Tibial nerve (tissue), 4 donors: ENCODE measurements at places on chromosomes 1 and 21.

DNA sequence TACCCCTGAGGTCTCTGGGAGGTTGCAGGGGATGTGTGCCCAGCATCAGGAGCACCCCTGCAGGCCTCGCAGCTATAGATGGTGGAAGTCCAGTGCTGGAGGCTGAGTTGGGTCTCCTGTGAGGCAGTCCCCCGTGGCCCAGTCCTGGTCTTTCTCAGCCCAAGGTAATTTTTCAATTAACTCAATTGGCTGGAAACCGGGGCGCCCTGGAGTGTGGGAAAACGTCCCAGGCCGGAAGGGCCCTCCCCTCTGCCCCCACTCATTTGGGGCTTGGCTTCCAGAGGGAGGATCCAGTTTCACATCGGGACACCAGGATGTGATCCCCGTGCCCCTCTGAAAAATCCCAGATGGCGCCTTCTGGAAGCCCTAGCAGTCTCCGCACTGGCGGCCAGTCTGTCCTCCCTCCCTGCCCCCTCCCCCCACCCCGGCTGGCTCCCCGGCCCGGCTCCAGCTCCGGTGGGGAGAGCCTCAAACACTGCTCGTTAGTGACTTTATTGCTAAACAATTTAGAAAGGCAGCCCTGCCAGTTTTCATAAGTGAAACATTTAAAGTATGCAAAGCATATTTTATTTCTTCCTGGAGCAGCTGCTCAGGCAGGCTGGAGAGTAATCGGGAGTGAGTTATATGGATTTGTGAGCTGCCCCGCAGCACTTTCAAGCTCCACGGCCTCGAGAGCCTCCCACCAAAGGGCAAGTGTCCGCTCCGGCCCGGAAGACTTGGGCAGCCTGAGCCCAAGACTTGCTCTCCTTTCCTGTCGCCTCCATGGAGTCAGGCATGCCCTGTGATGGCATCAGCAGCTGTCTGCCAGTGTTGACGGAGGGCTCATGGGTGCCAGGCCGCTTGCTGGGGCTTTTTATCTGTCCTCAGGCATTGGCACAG is 208.2 kb upstream of the TMEM51 start:
- DNase-seq = no peak
- peak overlapping the region; percentile 11 for H3K4me3 ChIP-seq
- H3K4me1 ChIP-seq = peaks cover 49% of the 10 kb centered on the region
- no peaks in the 10 kb centered on the region for H3K36me3 ChIP-seq
- H3K27ac ChIP-seq = peak overlapping the region; percentile 71
- no peaks in the 10 kb centered on the region for H3K27me3 ChIP-seq

DNA sequence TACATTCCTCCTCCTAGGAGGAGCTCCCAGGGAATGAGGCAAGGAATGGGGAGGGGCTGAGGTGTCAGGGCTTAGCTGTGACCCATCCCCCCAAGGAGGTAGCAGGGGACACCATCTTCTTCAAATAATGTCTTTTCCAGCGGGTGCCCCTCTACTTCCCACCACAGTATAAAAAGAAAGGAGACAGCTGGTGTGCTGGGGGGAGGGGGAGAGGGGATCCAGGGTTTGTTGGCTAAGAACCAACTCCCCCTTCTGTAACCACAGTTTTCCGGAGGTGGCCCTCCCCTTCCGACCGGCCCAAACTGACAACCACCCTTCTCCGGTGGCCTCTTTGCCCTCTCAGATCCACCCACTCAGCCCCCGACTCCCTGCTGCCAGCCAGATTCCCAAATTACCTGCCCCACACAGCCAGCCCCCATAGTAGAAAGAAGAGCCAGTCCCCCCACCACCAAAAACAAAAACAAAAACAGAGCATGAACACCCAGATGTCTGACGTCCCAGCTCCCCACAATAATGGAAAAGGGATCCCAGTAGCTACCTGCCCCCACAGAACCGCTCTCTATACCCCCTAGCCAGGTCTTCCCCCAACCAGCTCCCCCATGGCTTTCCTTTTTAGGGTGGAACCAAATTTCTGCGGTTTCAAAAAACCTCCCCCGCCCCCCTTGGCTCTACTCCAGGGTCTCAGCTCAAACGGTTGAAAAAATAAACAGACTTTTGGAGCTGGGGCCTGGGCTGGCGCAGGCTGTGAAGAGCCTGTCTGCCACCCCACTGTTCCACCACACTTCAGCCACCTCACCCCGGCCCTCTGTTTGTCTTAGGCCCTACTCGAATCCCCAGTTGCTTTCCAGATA is 2.1 kb downstream of the ARHGEF2 start:
- peak; percentile 74 for DNase-seq
- H3K4me3 ChIP-seq = peak overlapping the region; percentile 80
- H3K4me1 ChIP-seq = no peaks in the 10 kb centered on the region
- H3K27me3 ChIP-seq = no peaks in the 10 kb centered on the region
- H3K36me3 ChIP-seq = no peaks in the 10 kb centered on the region
- peak overlapping the region; percentile 95 for H3K27ac ChIP-seq

- no peaks in the 10 kb centered on the region for H3K4me1 ChIP-seq
- no peaks in the 10 kb centered on the region for H3K27me3 ChIP-seq
- H3K36me3 ChIP-seq = peaks cover 6% of the 10 kb centered on the region
- no peak overlapping the region for H3K27ac ChIP-seq
- H3K4me3 ChIP-seq = no peak overlapping the region
- no peak for DNase-seq
These were observed 1.7 kb downstream of the DYNLT4 start for GRCh38 chr1:44805311-44806024.

DNA sequence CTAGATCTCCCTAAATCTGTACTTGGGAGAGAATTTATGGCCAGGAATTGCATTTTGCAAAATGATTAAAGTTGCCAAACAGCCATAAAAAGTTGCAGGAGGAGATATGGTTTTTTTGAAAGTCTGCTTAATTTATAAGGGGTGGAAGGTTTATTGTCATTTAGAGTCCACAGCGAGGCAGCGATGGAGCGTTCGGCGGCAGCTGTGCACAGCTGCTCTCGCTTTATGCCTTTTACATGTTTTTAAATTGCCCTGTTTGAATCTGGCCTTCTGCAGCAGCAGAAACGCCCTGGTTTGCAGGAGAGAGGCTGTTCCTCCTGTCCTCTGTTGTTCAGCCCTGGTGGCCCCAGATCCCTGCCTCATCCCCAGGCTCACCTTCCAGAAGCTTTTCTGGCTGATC is 144.9 kb upstream of the POU3F1 start:
- DNase-seq = no peak
- no peaks in the 10 kb centered on the region for H3K27me3 ChIP-seq
- H3K4me3 ChIP-seq = no peak overlapping the region
- no peaks in the 10 kb centered on the region for H3K36me3 ChIP-seq

GRCh38 chr1:213596729-213597128 is 391.0 kb upstream of the PROX1 start:
- H3K4me3 ChIP-seq = no peak overlapping the region
- H3K36me3 ChIP-seq = no peaks in the 10 kb centered on the region
- H3K27me3 ChIP-seq = no peaks in the 10 kb centered on the region
- no peak overlapping the region for H3K27ac ChIP-seq
- H3K4me1 ChIP-seq = no peaks in the 10 kb centered on the region
